ENCODE measurements at places on chromosomes 6 and 20.
A peak's percentile ranks its signal among the peaks of the same experiment; 100 is the strongest.

- DNase-seq = no peak
Observed at GRCh38 chr6:43856005-43856765, 86.2 kb downstream of the VEGFA start.

- DNase-seq = peak; percentile 59
Observed at GRCh38 chr6:21769405-21769861, 175.9 kb downstream of the SOX4 start.

DNA sequence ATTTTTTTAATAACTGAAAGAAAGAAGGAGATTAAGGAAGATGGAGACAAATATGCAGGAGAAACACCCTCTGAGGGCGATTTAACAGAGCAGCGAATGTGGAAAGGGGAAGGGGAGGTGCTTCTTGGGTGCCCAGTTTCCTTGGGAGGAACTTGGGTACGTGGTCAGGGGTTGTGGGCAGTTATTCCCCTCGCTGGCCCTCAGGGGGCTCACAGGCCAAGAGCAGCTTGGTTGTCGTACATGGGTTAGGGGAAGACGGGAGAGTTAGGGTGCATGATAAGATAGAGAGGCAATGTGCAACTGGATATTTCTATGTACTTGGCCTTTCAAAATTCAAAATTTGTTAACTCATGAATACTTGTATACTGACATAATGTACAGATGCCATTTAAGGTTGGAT lies 7.0 kb upstream of the TUBB2A start:
- no peak for DNase-seq

DNA sequence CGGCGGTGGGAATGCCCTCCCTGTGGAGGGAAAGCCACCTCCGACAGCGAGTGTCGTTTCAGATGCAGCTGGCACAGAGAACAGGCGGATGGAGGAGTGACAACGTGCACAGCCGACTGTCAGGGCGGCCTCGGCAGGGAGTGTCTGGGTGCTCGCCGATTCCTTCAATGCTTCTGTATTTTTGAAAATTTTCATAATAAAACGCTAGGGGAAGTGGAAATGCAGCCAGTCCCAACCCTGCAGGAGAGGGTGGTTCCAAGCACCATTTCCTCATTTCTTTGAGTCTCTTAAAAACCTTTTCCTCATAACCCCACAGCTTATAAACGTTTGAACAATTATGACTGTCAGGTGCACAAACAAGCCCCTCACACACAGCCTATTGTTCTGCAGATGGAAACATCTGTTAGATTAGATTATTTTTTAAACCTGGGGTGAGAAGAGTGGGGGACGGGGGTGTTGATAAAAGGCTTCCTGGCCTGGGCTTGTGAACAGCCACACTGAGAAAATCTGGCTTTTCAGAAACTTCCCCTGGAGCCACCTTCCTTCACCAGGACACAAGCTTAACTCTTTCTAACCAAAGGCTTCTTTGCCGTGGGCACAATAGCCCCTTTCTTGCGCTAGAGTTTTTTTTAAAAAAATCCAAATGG lies 228.9 kb downstream of the ANKRD60 start:
- DNase-seq = peak; percentile 53

DNA sequence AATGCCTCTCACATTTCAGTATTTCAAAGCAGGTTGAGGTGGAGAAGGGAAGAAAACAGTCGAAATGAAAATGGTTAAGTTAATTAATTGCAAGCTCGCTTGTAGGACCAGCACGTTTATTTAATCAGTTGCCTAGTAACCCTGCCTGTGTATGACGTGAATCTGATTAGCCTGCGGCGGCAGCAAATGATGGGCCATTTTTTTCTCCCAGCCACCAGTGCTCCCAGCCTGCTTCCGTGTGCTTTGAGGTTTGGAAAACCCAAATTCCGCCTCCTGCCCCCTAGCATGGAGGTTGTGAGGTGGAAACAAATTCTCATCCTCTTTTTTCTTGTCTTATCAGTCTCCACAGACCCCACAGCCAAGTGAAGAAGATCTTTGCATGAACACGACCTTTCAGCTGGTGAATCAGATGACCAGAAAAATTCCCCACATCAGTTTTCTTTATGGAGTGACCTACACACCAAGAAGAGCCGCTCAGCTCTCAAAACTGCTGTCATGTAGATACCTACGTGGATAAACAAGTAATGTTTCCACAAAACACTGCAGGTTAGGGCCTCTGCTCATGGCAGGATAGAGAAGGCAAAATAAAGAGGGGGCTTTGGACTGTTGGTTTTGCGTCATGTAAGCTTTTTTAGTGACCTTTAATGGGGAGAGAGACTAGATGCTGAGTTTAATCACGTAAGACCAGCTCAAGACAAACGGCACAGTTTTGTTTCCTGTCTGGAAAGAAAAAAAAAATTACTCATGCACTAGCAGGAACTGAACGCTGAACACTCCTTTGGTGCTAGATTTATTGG lies 572.9 kb upstream of the NOX3 start:
- no peak for DNase-seq

All from left hindlimb (tissue), 1 donor.